ENCODE measurements at places on chromosomes 11 and 22.

GRCh38 chr11:42315267-42315666, 855.8 kb upstream of the LRRC4C start:
- DNase-seq = no peak

DNA sequence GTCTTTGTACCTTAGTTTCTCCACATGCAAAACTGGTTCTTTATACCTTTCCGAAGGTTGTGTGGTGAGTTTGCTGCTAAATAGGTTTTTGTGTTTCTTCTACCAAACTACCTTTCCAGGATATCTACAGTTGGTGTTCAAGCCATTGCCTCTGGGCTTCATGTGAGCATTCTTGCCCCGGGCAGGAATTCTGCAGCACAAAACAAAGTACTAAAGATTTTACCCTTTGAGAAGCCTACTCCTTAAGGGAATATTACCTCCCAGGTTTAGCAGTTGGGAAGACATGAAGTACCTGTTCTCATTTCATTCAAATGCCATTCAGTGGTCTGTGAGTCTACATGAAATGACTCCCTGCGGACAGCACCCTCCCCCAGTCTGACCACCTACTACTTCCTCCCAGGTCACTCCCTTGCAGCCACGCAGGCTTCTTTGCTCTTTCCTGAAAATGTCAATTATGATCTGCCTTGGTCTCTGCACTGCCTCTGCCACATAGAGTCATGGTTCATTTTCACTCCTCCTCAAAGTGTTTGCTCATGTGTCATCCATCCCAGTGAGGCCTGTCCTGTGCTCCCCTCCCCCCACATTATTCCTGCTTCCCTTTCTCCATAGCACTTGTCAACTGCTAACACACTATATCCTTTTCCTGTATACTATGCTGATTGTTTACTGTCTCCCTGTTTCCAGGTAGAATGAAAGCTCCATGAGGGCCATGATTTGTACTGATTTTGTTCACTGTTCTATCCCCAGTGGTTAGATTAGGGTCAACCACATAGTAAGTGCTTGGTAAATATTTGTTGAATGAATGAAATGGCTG, 36.9 kb downstream of the PACS1 start:
- no peak for DNase-seq

DNA sequence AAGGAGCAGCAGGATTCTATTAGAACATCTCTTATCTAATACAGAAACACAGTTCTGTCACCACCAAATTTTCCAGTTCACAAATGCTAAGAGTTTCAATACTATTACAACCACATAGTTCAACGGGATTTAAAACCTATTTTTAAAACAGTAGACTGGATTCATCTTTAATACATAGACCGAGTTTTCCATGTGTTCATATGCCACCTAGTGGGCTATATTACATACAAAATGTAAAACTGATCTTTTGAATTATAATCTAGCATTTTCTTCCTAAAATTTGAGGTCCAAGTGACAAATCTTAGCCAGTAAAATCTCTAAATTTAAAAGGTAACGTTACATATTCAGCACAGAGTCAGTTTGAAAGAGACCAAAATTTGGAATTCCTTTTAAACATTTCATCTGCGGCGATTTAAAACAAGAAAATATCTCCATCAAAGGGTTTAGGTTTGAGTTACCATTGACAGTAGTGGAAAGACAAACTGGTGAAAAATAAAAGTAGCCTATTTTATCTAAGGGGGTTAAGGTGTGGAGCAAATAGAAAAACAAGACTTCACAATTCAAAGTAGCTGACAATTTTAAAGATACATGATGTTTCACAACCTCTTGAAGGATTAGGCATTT, 269.3 kb upstream of the MPPED2 start:
- peak; percentile 50 for DNase-seq

- peak; percentile 57 for DNase-seq
Measured at GRCh38 chr11:121777056-121777455, 324.3 kb upstream of the SORL1-AS1 start.

- DNase-seq = peak; percentile 88
Measured at GRCh38 chr11:25981998-25982397, 349.9 kb upstream of the ANO3 start.

DNA sequence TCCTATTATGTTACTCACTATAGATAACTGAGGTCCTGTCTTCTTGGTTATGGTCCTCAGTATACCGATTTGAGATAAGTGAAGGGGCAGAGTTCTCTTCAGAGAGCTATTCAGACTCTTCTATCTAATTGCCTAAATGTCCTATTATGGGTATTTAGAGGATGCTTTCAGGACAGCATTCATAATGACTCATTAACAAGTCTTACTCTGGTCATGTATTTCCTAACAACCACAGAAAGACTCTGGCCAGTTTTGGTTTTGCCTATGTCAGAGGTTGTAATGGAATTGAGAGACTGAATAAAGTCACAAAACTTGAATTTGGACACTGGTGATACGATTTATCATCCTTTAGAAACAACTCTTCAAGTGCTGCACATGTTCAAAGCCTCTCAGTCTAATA, 1233.0 kb downstream of the JRKL start:
- DNase-seq = no peak

DNA sequence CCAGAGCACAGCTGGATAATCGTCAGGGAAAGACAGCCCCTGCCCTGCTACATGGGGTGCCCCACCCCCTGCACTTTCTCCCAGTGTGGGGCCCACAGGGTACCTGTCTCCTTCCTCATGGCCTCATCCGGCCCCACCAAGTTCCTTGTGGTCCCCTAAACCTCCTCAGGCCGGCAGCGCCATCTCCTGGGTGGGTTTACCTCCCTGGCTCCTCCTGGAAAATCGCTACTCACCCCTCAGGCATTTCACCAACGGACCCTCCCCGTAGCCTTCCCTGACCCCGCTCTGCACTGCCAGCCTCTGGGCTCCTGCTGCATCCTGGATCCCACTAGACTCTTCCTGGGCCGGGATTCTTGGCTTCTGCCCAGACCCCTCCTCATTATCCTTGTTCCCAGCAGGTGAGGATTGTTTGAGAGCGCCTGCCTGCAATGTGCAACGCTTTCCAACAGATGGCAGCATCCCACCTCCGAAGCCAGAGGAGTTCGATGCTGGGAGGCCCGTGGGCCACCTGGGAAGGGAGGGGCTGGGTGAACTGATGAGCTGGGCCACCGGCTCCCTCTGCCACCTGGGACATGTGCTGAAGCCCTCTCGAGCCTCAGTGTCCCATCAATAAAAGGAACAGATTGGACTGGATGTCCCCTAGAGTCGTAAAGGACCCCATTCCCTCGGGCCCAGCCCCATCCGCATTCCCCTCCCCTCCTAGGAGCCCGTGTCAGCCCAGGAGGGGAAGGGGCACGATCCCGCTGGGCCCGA, 44.2 kb upstream of the TTLL12 start:
- DNase-seq = peak; percentile 34

DNA sequence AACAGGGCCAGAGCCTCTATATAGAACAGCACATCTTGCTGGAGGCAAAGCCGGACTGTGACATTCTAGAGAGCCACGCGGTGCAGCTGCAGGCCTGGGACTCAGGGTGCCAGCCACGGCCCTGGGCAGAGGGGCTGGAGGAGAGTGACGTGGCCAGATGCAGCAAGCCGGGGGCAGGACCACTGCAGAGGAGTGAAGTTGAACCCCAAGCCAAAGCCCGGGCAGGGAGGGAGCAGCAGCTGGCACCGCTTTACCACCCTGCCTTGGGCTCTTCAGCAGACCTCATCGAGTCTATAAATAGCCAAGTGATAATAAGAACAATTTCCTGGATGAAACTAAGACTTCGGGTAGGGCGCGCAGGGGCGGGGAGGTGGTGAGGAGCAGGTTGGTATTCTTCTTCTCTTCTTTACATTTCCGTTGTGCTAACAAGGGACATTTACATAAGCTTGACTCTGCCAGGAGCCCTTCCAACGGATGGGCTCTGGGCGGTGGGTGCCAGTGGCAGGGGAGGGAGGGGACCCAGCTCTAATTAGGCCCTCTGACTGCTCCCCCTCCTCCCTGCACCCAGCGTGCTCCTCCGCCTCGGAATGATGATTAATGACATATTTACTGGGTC, 110.2 kb downstream of the ST3GAL4 start:
- DNase-seq = no peak

DNA sequence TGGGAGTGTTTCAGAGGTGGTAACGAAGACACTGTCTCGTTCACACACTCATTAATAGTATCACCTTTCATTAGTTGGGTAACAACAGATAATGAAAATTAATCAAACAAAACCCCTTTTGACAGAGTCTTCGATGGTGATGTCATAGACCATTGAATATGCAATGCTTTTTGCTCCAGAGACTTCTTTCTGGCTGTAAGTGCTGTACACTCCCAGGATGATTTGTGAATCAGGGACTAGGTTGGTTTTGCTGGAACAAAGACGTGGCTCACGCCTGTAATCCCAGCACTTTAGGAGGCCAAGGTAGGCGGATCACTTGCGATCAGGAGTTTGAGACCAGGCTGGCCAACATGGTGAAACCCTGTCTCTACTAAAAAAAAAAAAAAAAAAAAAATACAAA, 9.5 kb upstream of the RASSF10 start:
- DNase-seq = no peak

GRCh38 chr11:15692739-15693138, 578.0 kb downstream of the INSC start:
- no peak for DNase-seq

- DNase-seq = no peak
Measured at GRCh38 chr22:47294222-47294532, 531.7 kb downstream of the TBC1D22A start.

GRCh38 chr11:120184946-120185705, 25.7 kb upstream of the OAF start:
- DNase-seq = peak; percentile 77

GRCh38 chr11:34864424-34864823, 51.8 kb downstream of the APIP start:
- DNase-seq = no peak

DNA sequence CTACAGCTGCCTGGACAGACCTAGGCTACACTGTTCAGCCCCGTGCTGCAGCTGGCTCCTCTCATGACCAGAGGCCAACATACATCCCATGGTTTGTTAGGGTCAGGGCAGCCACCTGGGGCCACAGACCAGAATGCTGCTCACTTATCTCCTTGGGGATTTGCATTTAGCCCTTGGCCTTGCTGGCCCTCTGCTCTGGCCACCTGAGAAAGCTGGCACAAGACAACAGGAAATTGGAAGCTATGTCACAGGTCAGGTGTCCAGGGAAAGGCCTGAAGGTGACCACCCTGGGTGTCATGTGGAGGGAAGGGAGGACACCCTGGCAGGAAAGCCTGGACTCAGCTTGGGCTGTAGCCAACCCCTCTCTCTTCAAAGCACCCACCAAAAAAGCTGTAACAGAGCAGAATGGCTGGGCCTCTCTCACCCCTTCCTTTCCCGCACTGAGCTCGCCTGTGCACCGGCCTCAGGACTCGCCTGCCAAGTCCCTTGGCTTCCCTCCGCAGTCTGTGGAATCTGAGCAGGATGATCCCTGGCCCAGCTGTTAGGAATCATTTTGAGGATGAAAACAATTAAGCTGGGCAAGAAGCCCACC, 86.3 kb downstream of the SNX19 start:
- peak; percentile 75 for DNase-seq

GRCh38 chr11:63969461-63969860, 5.0 kb upstream of the COX8A start:
- no peak for DNase-seq

GRCh38 chr11:122672892-122673291, 17.4 kb downstream of the UBASH3B start:
- DNase-seq = no peak

DNA sequence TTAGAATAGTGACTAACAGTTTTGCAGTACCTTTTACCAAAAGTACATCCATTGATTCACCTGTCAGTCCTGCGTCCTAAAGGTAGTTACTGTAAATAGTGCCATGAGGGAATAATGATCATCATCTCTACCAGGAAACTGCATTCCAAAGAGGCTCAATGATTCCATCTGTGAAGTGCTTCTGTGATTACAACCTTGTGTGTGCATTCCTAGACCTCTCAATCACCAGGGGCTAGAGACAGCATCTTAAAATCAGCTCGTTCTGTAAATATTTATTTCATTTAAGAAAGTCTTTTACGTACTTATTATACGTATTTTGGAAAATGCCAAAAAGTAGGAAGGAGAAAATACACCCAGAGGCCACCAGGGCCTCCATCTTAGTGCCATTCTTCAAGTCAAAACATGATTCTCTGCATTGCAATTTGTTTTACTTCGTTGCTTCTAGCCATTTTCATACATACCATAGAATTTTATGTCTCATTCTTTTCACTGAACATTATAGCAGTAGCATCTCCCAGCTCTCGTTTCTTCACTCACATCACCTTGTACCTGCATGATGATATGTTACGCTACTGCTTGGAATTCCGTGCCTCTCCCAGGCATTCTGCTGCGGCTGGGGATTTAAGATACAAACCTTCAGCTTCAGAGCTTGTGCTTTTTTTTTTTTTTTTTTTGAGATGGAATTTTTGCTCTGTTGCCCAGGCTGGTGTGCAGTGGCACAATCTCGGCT, 117.0 kb downstream of the SEZ6L start:
- DNase-seq = no peak

DNA sequence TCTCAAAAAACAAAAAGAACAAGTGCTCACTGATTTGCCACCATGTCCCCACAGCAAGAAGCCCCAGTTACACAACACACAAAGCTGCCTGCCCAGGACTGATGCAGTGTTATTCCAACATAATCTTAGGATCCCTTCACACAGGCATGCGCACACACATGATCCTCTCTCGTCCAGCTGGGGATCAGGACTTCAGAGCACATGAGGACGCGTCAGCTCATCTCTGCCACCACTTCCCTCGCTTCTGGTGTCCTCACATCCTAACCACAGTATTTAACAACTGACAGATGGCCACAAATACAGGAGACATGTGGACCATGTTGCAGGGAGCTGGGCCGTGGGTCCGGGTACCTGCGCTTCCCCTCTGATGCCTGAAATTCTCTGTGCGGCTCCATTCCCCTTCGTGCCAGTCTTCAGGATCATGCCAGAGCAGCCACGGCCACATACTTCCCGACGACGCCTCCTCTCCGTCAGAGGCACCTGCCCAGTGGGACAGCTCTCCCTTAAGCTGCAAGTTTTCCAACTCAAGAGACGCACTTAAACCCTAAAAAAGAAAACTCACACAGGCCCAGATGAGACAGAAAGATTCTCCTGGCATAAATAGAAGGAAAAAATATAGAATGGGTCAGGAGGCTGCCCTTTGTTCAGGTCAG, 68.3 kb downstream of the PACSIN2 start:
- DNase-seq = no peak

DNA sequence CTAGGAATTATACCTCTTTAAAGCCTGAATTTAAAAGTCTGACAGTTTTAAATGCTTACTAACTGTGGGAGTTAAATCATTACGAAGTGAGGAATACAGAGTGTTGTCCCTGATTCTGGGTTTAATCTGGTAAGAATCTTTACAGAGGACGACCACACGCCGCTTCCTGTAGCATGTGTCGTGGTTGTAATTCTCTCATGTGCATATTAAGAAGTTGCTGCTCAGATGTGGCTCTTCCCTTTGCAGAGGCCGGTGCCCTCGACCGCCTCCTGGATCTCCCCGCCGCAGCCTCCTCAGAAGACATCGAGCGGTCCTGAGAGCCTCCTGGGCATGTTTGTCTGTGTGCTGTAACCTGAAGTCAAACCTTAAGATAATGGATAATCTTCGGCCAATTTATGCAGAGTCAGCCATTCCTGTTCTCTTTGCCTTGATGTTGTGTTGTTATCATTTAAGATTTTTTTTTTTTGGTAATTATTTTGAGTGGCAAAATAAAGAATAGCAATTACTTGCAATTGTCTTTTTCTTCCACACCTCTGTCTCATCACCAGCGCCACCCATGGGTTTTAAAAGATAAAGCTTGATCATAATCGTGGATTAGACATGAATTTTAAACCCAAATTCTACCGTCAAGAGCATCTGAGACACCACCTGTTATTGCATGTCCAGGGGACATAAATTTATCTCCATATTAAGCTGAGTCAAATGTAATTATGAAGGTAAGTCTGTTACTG, 6.5 kb downstream of the GAL start:
- DNase-seq = no peak

All from umbilical cord (tissue), 2 donors.